ENCODE measurements at places on chromosomes 1 and 21.

- peak; percentile 54 for DNase-seq
These were observed 12.5 kb upstream of the ATF3 start for GRCh38 chr1:212595787-212596714.

DNA sequence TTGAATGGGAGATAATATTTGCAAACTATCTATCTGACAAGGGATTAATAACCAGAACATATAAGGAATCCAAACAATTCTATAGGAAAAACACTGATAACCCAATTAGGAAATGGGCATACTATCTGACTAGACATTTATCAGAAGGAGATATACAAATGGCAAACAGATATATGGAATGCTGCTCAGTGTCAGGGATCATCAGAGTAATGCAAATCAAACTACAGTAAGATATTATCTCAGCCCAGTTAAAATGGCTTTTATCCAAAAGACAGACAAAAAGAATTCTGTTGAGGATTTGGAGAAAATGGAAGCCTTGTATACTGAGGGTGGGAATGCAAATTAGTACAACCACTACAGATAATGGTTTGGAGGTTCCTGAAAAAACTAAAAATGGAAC lies 758.0 kb upstream of the B3GALT2 start:
- DNase-seq, result no peak

DNA sequence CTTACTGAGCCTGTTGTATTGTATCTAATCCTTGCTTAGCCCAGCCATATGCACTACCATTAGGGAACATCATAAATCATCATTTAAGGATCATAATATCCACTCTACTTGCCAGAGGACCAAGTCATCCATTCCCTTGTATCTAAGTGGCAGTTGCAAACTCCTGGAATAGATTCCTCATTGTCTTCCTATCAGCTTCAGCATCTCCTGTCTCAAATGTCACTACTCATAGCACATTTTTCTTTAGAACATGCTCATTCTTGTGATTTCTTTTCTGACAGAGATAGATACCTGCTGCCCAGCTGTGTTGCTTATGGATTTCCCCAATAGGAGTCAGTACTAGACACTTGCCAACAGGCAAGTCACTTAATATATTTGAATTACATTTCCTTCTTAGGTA lies 84.3 kb downstream of the OLFML3 start:
- no peak for DNase-seq

DNA sequence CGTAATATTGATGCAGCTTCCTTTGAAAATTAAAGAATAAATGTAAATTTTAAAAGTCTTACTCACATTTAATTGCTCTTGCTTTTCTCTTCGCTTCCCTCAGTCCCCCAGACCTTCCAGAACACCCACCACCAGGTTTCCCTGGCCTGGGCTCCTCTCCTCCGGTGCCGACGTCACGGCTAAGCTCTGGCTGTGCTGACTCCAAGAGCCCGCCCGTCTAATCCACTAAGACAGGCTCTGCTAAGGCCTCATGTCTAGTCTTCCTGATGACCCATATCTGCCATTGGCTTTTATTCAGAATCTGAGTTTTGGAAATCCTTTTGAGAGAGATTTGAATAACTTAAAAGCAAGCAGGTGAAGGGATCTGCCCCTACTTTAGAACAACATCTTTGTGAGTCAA lies 53.9 kb upstream of the NADK start:
- no peak for DNase-seq

GRCh38 chr1:237098541-237098940 lies 56.6 kb downstream of the RYR2 start:
- no peak for DNase-seq

DNA sequence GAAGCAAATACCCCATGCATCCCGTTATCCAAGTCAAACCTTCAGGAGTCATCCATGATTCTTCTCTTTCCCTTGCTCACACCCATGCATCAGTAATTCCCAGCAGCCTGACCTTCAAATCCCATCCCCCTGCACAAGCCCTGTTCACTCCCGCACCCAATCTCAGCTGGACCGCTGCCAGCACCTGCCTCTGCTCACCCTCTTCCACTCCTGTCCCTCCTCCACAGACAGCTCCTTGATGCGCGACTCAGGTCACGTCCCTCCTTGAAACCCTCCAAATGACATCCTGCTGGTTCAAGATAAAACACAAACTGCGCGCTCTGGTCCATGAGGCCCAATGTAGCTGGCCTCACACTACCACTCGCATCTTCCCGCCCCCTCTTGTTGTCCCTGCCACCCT lies 43.4 kb upstream of the MPZL1 start:
- DNase-seq, result no peak

GRCh38 chr1:218711884-218712674 lies 366.9 kb downstream of the TGFB2 start:
- peak; percentile 94 for DNase-seq

- no peak for DNase-seq
These were observed 245.3 kb downstream of the CTH start for GRCh38 chr1:70656361-70656760.

DNA sequence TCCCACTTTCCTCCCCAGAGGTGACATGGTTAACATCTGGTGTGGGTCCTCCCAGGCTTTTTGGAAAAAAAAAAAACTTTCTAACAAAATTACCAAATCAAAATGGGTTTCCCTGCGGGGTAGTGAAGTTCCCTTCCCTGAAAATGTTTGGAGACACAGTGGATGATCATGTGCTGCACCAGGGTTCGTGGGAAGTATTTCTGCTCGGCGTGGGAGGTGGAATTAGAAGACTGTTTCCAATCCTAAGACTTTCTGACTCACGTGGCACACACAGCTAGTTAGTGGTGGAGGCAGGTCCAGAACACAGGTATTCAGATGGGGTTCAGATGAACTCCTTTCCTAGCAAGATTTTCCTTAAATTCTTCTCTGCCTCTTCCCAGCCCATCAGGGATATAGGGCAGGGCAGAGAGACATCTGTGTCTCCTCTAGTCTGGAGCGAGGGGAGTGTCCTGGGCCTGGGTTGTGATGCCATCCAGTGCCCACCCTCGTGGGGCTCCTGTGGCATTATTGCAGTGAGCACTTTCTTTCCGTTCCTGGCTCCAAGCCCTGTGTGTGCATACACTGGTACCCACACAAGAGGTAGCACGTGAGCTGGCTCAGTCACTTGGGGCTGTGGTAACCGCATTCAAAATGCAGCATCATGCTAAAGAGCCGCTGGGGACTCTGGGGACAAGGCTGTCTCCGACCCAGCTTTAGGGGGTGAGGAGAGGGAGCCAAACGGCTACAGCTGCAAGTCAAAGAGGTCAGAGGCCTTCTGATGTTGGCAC lies 27.5 kb downstream of the KCNC4 start:
- no peak for DNase-seq

DNA sequence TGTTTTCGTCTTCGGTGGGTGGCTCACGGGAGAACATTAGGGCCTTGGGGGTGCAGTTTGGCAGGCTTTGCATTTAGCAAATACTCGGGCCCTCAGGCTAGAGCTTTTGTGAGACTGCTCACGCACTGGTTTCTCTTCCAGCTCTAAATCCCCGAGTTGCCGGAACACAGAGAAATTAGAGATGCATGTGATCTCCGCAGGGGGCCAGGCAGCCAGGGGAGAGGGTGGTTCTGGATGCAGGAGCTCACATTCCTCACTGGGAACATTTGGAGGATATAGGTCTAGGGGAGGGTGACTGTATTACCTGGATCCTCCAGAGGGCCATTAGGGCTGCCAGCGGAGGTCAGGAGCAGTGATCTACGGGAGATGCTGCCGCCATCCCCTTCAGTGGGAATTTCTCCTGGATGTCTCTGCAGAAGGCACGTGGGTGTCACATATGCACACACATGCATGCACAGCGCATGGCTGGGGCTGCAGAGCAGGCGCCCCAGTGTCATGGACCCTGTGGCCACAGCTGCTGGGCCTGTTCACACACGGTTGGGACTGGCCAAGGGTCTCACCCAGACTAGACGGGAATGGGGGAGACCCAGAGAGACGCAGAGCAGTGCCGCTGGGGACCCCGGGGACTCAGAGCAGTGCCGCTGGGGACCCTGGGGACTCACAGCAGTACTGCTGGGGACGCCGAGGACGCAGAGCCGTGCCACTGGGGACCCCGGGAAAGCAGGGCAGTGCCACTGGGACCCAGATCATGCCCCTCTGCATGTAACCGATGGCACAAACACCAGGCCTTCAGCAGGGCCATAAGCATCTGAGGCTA lies 258.7 kb downstream of the CAMTA1 start:
- no peak for DNase-seq

- DNase-seq, result no peak
These were observed 88.0 kb upstream of the PBX1 start for GRCh38 chr1:164470996-164471395.

GRCh38 chr1:44483089-44483874 lies 78.2 kb downstream of the RNF220 start:
- DNase-seq, result no peak

DNA sequence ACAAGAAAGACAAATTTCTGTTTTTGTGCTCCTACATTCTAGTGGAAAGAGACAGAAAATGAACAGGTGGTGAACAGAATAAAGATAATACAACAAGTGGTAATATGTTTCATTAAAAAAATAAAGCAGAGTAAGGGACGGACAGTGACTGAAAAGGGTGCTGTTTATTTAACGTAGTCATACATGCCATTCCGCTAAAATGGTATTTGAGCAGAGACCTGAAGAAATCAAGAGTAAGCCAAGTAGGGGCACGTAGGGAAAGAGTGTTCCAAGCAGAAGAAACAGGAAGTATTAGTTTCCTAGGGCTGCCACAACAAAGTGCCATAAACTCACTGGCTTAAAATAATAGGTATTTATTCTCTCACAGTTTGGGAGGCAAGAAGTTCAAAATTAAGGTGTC lies 65.6 kb upstream of the KCTD3 start:
- DNase-seq, result no peak

- no peak for DNase-seq
These were observed 10.4 kb downstream of the EMC1 start for GRCh38 chr1:19240673-19241538.

GRCh38 chr1:232472485-232473041 lies 157.4 kb downstream of the SIPA1L2 start:
- DNase-seq, result no peak

DNA sequence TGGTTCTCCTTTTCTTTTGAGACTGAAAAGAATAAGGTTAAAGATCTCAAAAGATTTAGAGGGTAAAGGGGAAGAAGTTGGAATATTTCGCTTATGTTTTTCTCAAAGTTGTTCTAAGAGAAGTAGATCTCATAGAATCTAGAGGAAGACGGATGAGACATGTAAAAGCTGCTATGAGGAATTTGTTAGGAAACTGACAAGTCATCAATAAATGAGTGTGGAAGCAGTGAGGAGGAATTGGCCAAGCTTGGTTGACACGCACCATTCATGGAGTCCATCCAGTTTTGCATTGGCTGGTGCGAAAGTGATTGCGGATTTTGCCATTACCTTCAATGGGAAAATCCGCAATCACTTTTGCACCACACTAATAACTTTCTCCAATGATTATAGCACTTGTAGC lies 20.0 kb downstream of the SLAMF6 start:
- DNase-seq, result no peak

DNA sequence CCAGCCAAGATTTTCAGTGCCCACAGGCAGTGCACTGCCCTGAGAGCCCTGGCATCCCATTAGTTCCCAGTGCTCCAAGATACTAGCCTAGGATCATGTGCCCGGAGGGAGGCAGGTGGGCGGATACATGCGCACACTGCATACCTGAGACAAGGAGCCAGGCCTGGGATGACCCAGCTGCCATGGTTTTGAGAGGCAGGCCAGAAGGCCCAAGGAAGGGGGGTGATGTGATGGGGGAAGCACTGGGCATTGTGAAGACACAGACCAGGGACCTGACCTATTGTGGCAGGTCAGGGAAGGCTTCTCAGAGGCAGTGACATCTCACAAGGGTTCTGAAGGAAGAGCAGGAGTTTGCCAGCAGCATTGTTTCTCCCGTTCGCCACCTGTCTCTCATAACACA lies 3.6 kb downstream of the ZC3H12A start:
- DNase-seq, result peak; percentile 87

GRCh38 chr1:205791568-205792180 lies 16.4 kb upstream of the RAB29 start:
- DNase-seq, result no peak

DNA sequence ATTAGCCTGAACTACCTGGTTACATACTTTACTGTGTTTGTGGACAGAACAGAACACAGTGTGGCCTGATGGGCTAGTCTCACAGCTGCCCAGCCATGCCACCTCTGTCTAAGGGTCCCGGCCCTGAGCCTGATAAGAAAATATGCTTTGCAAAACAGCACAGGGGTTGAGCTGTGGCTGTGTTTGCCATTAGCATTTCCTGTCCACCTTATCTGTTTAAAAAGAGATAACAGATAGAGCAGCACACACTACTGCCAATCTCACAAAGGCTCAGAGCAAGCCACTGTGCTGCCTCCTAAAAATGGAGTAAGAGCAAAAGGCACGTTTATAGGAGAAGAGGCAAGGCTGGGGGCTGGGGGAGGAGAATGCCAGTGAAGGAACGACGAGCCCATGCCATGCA lies 95.0 kb downstream of the SUSD4 start:
- no peak for DNase-seq

DNA sequence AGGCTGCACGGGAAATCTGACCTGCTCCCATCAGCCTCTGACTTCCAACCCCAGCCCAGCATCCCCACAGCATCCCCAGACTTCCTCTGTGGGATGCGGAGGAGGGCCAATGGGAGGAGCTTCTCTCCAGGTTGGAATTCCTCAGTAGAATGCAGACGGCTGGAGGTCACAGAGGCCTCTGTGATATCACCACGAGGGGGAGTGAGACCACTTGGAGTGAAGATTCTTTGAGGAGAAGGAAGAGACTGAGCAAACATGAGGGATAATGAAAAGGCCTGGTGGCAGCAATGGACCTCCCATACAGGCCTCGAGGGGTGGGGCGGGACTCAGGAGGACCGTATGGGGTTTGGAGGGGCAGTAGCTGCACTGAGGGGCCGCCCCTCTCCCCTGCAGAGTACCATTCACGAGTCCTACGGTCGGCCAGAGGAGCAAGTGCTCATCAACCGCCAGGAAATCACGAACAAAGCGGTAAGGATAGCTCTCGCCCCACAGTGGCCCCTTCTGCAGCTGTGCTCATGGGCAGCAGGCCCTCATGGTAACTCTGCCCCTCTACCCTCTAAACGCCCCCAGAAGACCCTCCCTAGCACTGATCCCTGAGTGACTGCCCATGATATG lies at the start of gene CATSPER4:
CATSPER4 (plus strand) TSS at position 230 of the 615 bp plus-strand sequence; CDS start at position 256, 26 bp downstream.
- no peak for DNase-seq
